ENCODE measurements at places on chromosomes 3 and 15.

DNA sequence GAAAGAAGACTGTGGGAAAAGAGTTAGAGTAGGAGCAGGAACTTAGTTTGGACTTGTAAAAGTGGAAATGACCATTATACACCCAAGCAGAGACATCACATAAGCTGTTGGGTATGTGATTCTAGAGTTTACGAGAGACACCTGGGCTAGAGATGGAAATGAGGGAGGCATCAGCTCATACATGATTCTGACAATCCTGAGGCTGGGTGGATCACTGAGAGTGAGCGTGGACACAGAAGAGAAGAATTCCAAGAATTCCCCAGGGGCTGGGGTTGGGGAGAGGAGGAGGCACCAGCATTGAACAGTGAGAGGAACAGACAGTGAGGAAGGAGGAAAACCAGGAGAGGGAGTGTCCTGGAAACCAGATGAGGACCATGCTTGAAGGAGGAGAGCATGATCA is 113.5 kb downstream of the KCNAB1 start:
- no peak for DNase-seq

DNA sequence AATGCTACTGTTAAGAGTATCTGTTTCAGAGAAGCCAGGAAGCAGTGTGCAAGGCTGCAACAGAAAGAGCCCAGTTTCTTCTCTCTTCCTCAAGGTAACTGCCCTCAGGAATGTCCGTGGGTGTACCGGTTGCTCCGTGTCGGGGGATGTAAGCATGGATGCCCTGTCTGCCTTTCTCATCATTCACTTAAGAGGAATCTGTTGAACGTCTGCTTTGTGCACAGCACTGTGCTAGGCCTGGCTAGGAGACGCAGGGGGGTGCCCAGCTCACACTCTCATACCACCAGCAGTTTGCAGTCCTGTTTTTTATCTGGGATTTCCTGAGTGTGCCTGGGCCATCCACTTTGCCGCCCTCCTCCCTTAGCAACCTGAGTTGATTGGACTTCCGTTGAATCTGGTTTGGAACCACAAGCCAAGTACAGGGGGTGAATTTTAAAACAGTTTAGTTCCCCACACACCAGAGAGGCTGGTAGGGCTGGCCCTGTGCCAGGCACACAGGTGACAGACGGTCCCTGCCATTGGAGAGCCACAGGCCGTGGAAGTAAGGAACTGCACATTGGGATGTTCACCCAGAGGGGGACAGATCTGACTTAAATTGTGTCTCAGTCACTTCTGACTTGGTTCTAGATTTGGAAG is 11.2 kb downstream of the BOC start:
- no peak for DNase-seq

DNA sequence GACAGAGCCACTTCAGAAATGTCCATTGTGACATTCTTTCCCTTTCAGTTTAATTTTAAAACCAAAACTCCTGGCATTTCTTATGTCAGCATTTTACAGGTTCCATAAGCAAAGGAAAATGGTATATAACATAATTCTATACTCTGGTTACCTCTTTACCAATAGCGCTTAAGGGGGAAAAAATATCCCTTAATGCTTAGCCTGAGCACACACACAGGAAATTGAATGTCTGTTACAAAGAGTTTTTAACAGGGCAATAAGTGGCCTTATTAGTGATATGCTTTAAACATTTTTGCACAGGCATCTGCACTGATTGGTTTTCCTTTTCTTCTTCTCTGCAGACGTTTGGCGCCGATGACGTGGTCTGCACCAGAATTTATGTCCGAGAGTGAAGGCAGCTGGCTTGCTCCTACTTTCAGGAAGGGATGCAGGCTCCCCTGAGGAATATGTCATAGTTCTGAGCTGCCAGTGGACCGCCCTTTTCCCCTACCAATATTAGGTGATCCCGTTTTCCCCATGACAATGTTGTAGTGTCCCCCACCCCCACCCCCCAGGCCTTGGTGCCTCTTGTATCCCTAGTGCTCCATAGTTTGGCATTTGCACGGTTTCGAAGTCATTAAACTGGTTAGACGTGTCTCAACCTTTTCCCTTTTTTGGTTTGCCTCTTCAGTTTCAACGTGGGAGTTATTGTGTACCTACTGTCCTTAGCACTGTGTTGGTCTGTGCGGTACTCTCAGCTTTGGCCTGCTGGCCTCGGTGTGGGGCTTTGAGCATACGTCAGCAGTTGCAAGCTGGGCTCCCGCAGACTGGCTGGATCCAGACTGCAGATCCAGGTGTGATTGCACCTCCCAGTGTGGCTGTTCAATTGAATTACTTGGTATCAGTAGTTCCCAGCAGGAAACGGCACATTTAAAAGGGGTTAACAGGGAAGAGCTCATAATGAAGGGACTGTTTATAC is 7.7 kb downstream of the CRABP1 start:
- DNase-seq, result no peak

GRCh38 chr15:83498801-83499200 is 51.7 kb downstream of the SH3GL3 start:
- DNase-seq, result no peak

- DNase-seq, result no peak
Observed at GRCh38 chr15:74412159-74412558, 21.6 kb downstream of the SEMA7A start.

DNA sequence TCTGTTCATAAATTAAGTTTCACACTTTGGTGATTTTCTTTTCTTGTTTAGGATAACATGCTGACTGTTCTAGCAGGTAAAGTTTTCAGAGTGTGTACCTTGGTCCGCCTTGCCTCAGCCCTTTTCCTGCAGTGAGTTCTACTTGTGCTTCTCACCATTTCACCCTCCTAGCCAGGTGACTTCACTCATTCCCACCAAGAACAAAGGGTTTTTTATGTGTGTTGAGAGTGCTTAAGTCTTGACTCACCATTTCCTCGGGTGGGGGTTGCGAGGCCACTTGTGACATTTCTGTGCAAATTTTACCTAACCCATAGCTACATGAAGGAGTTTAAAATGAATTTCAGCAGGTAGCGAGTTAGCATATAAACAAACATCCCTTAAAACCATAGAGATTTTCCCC is 81.4 kb downstream of the C3orf38 start:
- no peak for DNase-seq

DNA sequence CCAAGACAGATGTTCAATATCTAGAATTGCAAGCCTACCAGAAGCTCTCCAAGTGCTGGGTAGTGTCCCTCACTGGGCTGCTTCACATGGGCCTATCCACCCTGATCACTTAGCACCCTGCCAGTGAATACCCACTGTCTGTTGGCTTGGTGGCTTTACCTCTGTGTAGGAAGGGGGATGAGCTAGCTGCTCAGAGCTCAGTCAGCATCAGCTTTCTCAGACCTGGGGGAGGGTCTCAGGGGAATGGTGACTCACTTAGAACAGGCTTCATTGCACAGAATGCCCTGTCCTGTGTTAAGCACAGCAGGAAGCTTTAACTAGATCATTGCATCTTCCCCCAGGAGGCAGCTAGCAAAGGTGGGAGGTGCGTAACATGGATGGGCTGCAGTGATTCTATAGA is 209.8 kb downstream of the PDCD6IP start:
- no peak for DNase-seq

DNA sequence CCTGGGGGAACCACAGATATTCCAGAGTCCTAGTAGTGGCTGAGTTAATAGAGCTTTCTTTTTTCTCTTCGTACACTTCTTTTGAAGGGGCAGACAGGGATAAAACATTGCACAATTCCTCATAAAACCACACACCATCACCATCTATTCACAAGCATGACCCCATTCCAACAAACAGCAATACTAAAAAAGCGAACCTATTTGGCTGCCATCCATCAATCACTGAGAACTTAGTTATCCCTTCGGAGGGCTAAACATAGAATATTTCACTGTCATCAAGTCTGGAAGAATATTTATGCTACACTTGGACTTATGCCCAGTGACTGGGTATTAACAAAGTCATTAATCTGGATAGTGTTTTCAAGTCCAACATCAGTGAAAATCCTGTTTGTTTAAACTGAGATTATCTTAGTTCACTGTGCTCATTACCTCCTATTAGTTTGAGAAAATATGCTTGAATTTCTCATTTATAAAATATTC is 80.3 kb upstream of the PRTG start:
- no peak for DNase-seq
